ENCODE measurements at places on chromosomes 3 and 15. TPM values are rescaled to one million over a fixed set of nuclear protein-coding genes. Genes with fewer than 3 reads are reported as not detected.

Gene UBAP1L
- 8.5 TPM for total RNA-seq

Gene CSTA
- 14.5 TPM for total RNA-seq

Gene CCDC80
- 2.7 TPM for total RNA-seq

Gene FSIP1
- total RNA-seq, result 2.3 TPM
